Fibroblast of the aortic adventitia (primary cell): ENCODE measurements at places on chromosomes 2 and 18. TPM values are rescaled to one million over a fixed set of nuclear protein-coding genes. Genes with fewer than 3 reads are reported as not detected.

GRCh38 chr2:214631406-214631805 lies 178.1 kb downstream of the BARD1 start:
- no peak for DNase-seq

The RAMP1 gene
- total RNA-seq, result 3.1 and 3.4 TPM in 2 replicates

DNA sequence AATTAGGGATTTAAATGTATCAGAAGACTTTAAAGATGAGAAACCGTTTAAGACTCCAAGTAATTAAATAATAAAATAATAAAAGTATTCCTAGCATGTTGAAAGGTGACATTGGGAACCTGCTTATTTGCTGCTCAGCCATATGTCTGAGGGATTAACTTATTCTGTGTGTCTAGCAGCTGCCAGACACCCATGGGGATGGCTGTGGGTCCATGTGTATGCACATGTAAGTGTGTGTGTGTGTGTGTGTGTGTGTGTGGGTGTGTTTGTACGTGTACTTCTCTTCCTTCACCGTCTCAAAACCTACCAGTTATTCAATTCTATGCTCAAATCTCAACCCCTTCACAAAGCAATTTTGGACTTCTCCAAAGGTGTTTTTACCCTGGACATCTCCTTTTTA lies 124.5 kb downstream of the SETBP1 start:
- DNase-seq, result no peak

DNA sequence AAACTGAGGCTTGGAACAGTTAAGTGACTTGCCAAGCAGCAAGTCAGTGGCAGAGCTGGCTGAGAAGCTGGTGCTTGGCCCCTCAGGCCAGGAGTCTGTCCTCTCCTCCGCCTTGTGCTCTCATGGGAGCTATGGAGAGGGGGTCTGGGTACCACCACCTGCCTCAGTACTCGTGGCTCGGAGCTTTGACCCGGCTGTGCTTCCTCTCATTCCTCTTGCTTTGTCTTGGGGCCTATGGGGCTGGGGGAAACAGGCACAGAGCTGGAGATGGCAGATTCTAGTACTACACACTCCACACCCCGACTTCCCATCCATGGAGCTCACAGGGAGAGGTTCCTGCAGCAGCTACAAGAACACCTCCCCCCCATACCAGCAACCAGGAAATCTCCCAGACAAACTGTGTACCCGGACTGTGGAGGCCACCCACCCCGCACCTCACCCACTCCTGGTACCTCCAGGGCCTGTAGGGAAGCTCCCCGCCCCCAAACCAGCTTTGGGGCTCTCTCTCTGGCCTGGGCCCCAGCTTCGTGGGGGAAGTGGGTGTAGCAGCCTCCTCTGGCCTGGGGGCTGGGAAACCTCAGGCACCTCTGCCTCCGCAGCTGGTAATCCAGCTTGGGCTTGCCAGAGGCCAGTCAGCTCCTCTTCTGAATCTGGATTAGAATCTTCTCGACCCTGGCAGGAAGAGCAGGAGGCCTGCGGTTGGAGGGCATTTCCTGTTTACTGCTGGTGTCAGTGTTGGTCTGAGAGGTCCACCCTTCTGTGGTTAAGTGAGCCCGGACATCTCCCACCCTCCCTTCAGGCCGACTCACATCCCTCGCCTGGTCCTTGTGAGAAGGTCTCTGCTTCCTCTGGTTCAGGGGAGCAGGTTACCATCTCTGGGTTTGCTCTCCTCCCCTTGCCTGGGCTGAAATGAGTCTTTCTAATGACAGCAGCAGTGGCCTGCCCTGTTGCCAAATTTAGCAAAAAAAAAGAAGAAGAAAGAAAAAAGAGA lies 22.3 kb upstream of the RHOB start:
- peak; percentile 67 for DNase-seq

The OTOS gene
- total RNA-seq, result not detected in 2 replicates

- DNase-seq, result peak; percentile 82
Measured at GRCh38 chr2:8087480-8087840, 594.4 kb upstream of the ID2 start.

The TMEM87B gene
- 24.9 and 40.2 TPM in 2 replicates for total RNA-seq

DNA sequence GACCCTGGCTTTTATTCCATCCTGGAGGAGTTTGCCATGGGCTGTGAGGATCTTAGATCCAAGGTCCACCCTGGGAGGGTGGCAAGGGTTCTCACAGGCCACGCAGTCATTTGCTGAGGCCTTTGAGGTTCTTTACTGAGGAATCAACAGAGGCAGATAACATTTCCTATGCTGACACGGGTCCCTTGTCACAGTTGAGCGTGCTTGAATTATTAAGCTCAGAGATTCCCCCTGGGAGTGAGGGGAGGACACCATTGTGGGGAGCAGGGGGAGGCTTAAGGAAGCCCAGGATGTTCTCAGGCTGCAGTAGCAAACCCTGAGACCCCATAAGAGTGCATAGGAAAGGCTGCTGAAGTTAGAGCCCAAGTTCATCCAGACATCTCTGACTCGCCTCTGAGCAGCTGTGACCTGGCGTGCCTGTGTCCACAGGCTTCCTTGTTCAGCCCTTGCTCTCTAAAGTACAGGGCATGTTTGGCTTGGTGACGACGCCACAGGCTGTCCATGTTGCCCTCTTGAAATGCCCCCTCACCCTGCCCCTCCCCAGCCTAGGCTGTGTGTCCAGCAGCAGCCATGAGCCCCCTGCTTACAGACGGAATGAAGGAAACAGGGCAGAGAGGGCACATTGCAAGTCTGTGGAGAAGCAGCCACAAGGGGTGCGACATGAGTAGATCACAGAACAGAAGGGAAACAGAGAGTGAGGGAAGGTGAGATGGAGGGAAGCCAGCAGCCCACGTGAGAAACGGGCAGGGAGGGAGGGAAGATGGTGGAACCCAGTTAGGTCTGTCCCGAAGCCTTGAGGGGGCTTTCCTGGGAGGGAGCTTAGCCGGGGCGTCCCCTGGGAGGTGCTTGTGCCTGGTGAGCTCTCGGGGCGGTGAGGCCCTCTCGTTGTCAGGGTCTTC lies 34.0 kb downstream of the NAPG start:
- DNase-seq, result no peak

- DNase-seq, result no peak
Measured at GRCh38 chr2:31203916-31204315, 13.4 kb downstream of the CAPN14 start.

GRCh38 chr2:180520206-180520605 lies 460.2 kb upstream of the UBE2E3 start:
- peak; percentile 27 for DNase-seq

The GPR155 gene
- 1.6 and 2.2 TPM in 2 replicates for total RNA-seq

The DSC2 gene
- 0.82 TPM in 1 of 2 replicates, not detected in the other for total RNA-seq

The SP140 gene
- 0.09 and 0.41 TPM in 2 replicates for total RNA-seq

GRCh38 chr2:233968556-233968955 lies 51.4 kb downstream of the TRPM8 start:
- DNase-seq, result no peak

The CHRNA1 gene
- total RNA-seq, result not detected in 2 replicates

GRCh38 chr2:33526132-33526531 lies 49.7 kb downstream of the RASGRP3 start:
- peak; percentile 55 for DNase-seq

DNA sequence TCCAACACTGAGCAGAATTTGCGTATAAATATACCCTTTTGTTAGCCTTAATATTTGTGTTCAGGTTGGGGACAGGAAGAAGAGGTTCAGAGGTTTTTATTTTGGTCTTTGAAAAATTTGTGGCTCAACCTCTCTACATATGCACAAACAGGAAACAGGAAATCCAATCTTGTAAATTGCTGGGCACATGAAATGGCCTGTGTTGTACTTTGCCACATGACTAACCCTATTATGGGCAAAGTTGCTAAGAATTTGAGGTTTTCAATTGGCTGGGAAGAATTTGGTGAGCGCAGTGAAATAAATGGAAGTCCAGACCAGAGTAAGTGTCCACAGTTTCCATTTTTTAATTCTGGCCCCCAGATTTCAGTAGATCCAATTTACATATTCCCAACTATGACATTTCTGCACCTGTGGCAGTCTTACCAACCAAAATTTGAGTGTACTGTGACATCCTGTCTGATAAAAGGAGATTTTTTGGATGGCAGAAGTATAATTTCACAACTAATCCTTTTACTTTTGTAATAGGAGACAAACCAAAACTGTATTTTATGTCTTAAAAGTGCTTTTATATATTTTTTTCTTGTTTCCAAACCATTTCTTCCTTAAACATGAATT lies 63.6 kb downstream of the COX7A2L start:
- DNase-seq, result no peak

- no peak for DNase-seq
Measured at GRCh38 chr2:69159986-69160385, 147.0 kb downstream of the ANTXR1 start.

DNA sequence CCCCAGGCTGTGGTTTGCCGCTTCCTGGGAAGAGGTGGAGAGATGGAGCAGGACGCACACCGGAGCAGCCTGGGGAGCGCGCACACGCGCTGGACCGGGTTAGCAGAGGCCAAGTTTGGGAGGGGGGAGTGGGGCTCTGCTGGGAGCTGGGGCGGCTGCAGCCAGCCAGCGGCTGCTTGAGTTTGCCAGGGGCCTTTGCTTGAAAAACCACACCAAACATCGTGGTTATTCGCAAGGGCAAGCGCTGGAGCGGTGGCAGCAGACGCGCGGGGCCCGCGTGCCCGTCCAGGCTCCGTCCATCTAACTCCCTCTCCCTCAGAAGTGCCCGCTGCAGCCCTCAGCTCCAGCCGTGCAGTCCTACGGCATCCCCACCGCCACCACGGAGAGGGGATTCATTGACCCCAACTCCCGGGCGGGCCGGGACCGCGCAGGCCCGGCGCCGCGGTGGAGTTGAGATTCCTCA lies 4.6 kb downstream of the PTGR3 start:
- DNase-seq, result peak; percentile 35

The FBXO48 gene
- total RNA-seq, result under 0.01 and 0.99 TPM in 2 replicates

The LIPT1 gene
- 2.9 and 9.0 TPM in 2 replicates for total RNA-seq

DNA sequence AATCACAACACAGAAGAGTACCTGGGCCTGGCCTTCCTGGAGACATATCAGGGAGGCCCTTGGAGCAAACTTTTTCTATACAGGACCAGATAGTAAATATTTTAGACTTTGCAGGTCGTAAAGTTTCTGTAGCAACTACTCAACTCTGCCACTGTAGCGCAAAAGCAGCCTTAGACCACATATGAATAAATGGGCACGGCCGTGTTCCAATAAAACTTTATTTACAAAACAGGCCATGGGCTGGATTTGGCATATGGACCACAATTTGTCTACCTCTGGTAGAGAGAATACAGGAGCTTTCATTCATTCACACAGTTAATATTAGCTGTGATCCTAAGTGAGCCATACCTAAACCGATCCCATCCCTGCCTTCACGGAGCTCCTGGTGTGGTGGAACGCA lies 98.6 kb upstream of the CAB39 start:
- DNase-seq, result no peak

The UGT1A3 gene
- total RNA-seq, result not detected in 2 replicates

The CLEC4F gene
- not detected in 2 replicates for total RNA-seq

The CROCC2 gene
- under 0.01 and 0.41 TPM in 2 replicates for total RNA-seq

GRCh38 chr18:58682429-58683069 lies 11.3 kb downstream of the MALT1 start:
- DNase-seq, result peak; percentile 71

GRCh38 chr18:7532942-7533341 lies 34.2 kb upstream of the PTPRM start:
- DNase-seq, result no peak

The FOSL2 gene
- 26.3 and 44.4 TPM in 2 replicates for total RNA-seq

DNA sequence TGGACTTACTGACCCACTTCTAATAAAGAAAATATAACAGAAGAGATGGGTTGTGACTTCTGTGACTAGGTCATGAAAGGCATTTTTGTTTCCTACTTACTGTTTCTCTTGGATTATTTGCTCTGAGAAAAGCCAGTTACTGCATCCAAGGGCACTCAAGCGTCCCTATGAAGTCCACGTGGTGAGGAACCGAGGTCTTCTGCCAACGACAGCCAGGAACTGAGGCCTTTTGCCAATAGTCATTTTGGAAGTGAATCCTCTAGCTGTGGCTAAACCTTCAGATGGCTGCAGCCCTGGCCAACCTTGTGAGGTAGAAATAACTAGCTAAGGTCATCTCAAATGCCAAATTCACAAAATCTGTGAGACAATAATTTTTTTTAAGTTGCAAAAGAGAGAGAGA lies 449.8 kb upstream of the RGPD4 start:
- DNase-seq, result no peak

The LGALSL gene
- 5.0 and 11.0 TPM in 2 replicates for total RNA-seq

GRCh38 chr2:131047920-131048560 lies 45.2 kb downstream of the FAM168B start:
- DNase-seq, result no peak

DNA sequence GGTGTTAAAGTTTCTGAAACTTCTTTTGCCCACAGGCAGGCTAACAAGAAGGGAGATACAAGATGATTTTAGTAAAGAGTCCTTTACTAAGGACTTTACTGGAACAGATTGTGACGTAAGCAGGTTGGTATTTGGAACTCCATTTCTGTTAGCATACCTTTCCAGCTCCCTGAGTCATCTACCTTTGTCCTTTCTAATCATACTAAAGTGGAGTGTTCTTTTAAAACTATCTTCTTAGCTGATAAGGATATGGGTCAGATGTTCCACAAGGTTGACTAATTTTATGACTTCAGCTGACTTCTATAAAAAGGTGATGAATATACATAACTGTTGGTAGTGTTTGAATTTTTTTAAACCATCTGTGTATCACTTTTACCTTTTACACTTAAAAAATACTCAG lies 21.1 kb downstream of the UGP2 start:
- DNase-seq, result peak; percentile 40

GRCh38 chr2:12727641-12728040 lies 10.9 kb downstream of the TRIB2 start:
- no peak for DNase-seq

- DNase-seq, result no peak
Measured at GRCh38 chr2:145043399-145043834, 523.5 kb upstream of the ZEB2 start.
